Esophagus muscularis mucosa (tissue), 4 donors: ENCODE measurements at places on chromosomes 2 and 18. TPM values are rescaled to one million over a fixed set of nuclear protein-coding genes. Genes with fewer than 3 reads are reported as not detected.

The NDUFS1 gene
- total RNA-seq, result 92.5 TPM

The PPIL3 gene
- total RNA-seq, result 12.6 TPM

The SULT1C2 gene
- 0.66 TPM for total RNA-seq

The TMEM178A gene
- total RNA-seq, result 1.2 TPM

The CDCA7 gene
- 0.42 TPM for total RNA-seq

The FAM161A gene
- 1.1 TPM for total RNA-seq

The OTOS gene
- total RNA-seq, result not detected

The SLC39A10 gene
- total RNA-seq, result 8.1 TPM

The KCNG2 gene
- not detected for total RNA-seq

The CHCHD5 gene
- total RNA-seq, result 21.9 TPM

The ZDBF2 gene
- total RNA-seq, result 11.8 TPM

The SNED1 gene
- 14.1 TPM for total RNA-seq

The ALPP gene
- 0.06 TPM for total RNA-seq
